ENCODE measurements at places on chromosomes 13 and 19.

- no peak for DNase-seq
Measured at GRCh38 chr13:113103646-113104045, 1.9 kb upstream of the F7 start.

DNA sequence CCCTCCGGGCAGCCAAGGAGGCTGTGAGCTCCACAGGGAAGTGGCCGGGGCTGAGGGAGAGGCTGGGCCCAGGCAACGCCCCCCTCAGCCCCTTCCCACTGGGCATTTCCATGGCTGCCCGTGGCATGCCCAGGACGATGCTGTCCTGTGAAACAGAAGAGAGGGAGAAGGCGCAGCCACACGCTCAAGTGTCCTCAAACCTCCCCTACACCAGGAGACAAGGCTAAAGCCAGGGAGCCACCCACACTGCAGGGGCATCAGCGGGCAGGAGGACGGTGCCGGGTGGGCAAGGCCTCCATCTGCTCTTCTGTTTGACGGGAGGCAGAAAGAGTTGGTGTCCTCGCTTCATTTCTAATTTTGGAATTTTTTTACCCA lies 14.2 kb upstream of the PROZ start:
- DNase-seq, result no peak

DNA sequence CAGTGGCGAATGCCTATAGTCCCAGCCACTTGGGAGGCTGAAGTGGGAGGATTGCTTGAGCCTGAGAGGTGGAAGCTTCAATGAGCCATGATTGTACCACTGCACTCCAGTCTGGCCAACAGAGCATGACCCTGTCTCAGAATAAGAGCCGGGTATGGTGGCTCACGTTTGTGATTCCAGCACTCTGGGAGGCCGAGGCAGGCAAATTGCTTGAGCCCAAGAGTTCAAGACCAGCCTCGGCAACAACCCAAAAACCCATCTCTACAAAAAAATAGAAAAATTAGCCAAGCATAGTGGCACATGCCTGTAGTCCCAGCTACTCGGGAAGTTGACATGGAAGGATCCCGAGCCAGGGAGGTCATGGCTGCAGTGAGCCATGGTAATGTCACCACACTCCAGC lies 5.3 kb upstream of the NECTIN2 start:
- no peak for DNase-seq

GRCh38 chr19:2039959-2040646 lies 10.9 kb downstream of the MKNK2 start:
- no peak for DNase-seq
